ENCODE measurements at places on chromosomes 13 and 19.
A peak's percentile ranks its signal among the peaks of the same experiment; 100 is the strongest.

- no peak for DNase-seq
These were observed 103.5 kb downstream of the SUCLA2 start for GRCh38 chr13:47897411-47898050.

GRCh38 chr19:58460039-58460438 is 6.8 kb upstream of the ZNF324 start:
- no peak for DNase-seq

- no peak for DNase-seq
These were observed 1081.9 kb downstream of the SLITRK1 start for GRCh38 chr13:82800391-82800790.

- peak; percentile 55 for DNase-seq
These were observed 57.8 kb downstream of the IER2 start for GRCh38 chr19:13207846-13208671.

DNA sequence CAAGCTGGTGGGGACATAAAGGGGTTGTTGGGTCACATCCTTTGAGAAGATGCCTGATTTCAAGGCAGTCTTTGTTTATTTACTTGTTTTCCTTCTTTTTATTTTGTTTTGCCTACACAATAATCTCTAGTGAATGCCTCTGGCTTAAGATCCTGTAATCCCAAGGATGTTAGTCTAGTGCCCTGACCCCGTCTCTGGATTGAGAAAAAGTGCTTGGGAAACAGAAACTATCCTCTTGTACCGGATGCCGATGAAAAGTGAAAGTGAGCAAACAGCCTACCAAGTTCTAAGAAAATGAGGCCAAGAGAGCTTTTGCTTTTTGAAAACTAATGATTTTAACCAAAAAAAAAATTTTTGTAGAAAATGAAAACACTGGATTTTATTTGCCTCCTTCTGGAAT is 42.1 kb upstream of the C1QTNF9 start:
- no peak for DNase-seq

DNA sequence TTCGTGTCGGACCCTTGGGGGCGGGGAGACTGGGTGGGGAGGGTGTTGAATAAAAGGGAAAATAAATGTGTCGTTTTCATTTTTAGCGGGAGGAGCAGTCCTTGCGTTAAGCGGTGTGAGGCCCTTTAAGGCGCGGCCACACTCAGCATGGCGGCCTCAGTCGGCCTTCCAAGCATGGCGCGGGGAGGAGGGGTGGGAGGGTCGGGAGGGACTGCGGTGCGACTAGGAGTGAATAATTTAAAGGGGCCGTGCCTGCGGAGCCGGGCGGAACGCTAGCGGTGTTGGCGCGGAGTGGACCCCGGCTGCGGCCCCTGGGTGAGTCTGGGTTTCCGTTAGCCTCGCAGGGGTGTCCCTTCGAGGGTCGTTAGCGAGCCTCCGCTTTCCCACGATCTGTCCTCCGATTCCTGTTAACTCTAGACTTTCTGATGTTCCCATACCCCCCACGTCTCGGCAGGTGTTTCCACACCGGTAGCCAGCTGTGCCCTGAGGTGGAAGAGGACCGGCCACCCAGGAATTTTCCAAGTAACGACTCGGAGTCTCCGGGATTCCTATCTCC is 1.5 kb upstream of the PNPLA6 start:
- peak; percentile 77 for DNase-seq

DNA sequence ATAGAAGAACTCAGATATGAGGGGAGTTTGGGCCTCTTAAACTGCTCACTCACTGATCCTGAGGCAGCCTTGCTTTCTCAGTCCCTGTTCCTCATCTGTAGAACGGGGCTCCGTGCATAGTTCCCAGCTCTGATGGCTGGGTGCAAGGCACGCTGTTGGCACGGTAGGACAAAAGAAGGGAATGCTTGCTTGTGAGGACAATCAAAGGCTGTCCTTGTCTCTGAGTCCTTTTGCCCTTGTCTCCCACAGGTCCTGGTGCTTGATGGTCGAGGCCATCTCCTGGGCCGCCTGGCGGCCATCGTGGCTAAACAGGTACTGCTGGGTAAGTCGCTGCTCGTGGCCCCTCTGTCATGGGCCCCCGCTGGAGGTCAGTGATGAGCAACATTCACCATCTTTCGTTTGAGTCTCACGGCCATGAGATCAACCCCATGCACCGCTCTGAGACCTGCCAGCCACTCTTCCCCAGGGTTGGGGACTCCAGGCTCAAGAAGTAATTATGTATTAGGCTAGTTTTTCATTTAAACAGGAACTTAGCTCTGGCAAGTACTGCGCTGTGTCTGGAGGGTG is 2.3 kb downstream of the RPL13A start:
- no peak for DNase-seq

- no peak for DNase-seq
These were observed 165.0 kb downstream of the FGF14 start for GRCh38 chr13:102236830-102237229.

DNA sequence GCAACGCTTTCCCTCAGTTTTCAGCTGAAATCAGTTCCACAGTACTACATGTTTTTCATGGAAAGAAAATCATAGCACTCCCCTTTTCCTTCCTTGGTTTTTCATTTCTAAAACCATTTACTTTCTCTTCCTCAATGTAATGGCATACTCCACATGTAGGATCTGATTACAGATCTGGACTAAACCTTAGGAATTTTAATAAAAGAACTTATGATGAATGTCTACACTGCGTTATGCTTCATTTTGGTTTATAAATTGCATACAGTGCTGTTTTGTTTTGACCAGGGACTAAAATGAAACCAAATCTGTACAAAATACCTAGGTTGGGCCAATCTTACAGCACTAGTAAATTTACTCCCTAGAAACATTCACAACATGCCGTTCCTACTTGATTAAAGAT is 589.9 kb downstream of the TBC1D4 start:
- no peak for DNase-seq

GRCh38 chr19:10513223-10513622 is 4.0 kb downstream of the S1PR5 start:
- DNase-seq = no peak

DNA sequence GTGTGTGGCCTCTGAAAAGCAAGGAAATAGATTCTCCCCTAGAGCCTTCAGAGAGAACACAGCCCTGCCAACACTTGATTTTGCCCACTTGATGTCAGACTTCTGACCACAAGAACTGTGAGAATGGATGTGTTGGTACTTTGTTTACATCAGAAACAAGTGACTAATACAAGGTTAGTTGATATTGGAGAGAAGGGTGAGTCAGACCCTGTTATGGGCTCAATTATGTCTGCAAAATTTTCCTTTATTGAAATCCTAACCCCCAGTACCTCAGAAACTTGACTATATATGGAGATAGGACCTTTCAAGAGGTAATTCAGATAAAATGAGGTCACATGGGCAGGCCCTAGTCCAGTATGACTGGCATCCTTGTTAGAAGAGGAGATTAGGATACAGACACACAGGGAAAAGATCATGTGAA is 226.7 kb downstream of the RFC3 start:
- DNase-seq = no peak

GRCh38 chr13:78659450-78659730 is 435 bp upstream of the OBI1 start:
- no peak for DNase-seq

- DNase-seq = no peak
These were observed 2.2 kb downstream of the CLEC11A start for GRCh38 chr19:50725218-50725910.

DNA sequence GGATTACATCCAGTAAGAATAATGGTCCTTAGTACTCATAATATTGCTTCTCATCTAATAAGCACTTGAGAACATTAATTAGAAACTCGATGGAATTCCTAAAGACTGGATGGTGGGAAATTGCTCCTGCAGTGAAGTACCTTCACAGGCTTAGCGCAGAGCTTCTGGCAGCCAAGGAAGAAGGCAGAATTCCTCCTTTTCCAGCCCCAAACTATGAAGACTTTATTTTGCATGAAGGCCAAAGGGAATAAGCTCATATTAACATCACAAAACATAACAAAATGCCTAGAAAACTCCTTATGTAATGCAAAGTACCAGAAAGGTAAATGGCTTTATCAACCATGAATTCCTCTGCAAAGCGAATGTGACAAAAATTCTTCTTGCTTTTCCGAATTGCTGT is 336.1 kb downstream of the DNAJC15 start:
- no peak for DNase-seq

DNA sequence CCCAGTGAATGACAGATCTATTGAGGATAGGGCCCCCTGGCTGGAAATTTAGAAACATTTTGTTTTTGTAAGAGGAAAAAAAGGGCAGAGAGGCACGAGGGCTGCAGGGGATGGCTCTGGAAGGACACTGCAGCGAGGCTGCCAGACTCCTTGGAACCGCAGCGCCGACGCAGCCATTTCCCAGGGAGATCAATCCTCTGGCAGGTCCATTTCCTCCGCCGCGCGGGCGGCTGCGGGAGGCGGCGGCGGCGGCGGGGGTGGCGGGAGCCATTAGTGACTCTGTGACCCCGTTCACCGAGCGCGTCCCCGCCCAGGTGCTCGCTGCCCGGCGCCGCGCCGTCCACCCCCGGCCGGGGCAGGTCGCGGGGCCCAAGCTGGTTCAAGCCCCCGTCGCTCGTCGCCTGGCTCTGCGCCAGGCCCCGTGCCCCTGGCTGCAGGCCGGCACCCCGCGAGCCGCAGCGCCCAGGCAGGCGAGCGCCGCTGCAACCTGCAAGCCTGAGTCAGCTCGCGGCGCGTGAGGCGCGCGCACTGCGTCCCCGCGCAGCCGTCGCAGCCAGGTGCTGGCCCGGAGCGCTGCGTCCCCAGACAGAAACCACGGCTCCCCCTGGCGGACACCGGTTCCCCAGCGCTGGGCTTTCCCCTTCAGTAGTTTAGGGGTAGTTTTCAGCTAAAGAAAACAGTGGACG is 192.6 kb downstream of the KATNAL1 start:
- DNase-seq = peak; percentile 96

GRCh38 chr19:13788991-13789390 is 6.3 kb upstream of the ZSWIM4 start:
- DNase-seq = no peak

DNA sequence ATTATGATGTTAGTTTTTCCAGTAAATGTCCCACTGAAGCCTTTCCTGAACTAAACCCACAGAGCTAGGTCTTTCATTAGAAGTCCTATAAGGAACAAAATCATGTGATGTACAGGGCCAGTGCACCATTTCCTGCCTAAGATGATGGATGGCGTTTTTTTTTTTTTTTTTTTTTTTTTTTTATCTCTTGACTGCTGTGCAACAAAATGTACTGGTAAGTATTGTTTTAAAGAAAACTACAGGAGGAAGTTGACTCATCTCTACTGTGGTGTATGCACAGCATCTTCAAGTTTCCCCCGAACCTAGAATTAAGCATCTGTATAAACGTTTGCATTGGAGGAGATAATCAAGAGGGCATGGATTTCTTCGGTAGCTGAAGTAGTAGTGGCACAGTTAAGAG is 197.5 kb downstream of the NBEA start:
- no peak for DNase-seq

GRCh38 chr19:5718037-5718578 is 1.8 kb downstream of the LONP1 start:
- DNase-seq = peak; percentile 43

DNA sequence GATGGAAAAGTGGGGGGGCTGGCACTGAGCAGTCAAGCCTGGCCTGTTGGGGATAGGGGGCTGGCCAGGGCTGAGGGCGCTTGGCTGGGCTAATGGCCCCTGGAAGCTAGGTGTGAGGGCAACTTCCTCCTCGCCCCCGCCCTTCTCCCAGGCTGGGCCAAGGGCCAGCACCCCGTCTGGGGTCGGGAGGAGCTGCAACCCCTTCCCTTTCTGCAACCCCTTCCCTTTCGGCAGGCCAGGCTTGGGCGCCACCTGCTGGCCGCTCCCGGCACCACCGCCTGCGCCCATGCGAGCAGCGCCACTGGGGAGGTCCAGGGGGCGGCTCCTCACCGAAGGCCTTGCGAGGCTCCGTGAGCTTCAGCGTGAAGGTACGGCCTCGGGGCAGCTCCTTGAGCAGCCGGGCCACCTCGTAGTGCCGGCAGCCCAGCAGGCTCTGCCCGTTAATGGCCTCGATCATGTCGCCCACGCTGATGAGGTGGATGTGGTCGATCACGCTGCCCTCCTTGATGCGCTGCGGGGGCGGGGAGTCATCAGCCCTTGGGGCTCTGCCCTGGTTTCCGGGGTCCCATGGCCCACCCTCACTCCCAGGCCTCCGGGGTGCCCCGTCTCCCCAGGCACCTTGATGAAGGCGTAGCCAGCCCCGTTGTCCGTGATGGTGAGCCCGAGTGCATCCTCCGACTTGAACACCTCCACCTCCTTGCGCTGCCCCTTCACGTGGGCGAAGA is 5.0 kb upstream of the PTGER1 start:
- DNase-seq = peak; percentile 70

- no peak for DNase-seq
These were observed 41.2 kb downstream of the ABCC4 start for GRCh38 chr13:95260031-95260525.

GRCh38 chr19:38975214-38975860 is at the start of gene FBXO17:
TSS of gene FBXO17 (minus strand) at chr19:38975742. CDS start at chr19:38950319, 25,423 bp downstream.
- DNase-seq = no peak

DNA sequence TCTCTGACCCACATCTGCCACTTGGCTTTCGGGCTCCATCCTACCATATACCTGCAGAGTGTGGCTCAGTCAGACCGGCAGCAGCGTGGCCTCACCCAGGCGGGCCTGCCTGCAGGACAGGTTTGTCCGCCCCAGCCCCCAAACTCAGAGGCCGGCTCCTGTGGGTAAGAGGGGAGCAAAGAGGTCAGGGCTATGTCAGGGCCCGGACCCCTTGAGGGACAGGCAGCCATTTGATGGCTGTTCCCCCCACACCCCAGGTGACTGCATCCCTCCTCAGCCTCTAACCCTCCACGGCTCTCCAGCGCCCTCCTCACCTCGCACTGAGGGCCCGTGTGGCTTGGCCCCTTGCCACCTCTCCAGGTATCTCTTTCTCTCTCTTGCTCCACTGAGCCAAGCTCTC is 12.3 kb upstream of the ZBTB32 start:
- no peak for DNase-seq

GRCh38 chr19:15923702-15924101 is 10.6 kb downstream of the CYP4F11 start:
- DNase-seq = no peak

GRCh38 chr19:12975221-12975741 is 5.9 kb downstream of the DAND5 start:
- no peak for DNase-seq

- DNase-seq = no peak
These were observed 334.1 kb downstream of the SHISA2 start for GRCh38 chr13:25717666-25718197.

Data from activated T-cell treated with anti-CD3 and anti-CD28 coated beads, Interleukin-2, amount 50 U/mL, for 4 hours (primary cell).